ENCODE measurements at places on chromosomes 7 and 10.

GRCh38 chr7:121313220-121313792 is 15.5 kb upstream of the WNT16 start:
- no peak for DNase-seq

- no peak for DNase-seq
These were observed 13.9 kb downstream of the TRIM8 start for GRCh38 chr10:102657984-102658724.

GRCh38 chr10:71796749-71797405 is 23.6 kb upstream of the VSIR start:
- no peak for DNase-seq

DNA sequence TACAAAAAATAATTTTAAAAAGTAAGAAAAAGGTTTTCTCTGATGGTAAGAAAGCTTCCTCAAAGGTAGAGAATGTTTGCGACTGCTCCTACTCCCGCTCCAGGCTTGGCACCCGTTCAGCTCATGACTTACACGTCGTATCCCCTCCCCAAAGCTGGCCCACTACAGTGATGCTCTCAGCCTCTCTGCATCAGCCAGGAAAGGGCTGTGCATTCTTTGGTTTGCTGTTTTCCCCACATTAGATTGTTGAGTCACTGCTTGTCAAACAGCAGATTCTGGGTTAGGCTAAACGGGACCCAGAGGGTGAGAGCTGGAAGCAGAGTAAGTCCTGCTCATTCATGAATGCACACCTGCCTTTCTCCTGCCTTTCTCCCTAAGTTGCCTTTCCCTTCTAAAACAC is 54.7 kb upstream of the NMT2 start:
- no peak for DNase-seq

- no peak for DNase-seq
These were observed 124.4 kb upstream of the ZNF804B start for GRCh38 chr7:88635149-88635548.

GRCh38 chr7:12269100-12269895 is 58.2 kb downstream of the TMEM106B start:
- no peak for DNase-seq
